Tibial nerve (tissue), 4 donors: ENCODE measurements at places on chromosomes 7 and 10.

DNA sequence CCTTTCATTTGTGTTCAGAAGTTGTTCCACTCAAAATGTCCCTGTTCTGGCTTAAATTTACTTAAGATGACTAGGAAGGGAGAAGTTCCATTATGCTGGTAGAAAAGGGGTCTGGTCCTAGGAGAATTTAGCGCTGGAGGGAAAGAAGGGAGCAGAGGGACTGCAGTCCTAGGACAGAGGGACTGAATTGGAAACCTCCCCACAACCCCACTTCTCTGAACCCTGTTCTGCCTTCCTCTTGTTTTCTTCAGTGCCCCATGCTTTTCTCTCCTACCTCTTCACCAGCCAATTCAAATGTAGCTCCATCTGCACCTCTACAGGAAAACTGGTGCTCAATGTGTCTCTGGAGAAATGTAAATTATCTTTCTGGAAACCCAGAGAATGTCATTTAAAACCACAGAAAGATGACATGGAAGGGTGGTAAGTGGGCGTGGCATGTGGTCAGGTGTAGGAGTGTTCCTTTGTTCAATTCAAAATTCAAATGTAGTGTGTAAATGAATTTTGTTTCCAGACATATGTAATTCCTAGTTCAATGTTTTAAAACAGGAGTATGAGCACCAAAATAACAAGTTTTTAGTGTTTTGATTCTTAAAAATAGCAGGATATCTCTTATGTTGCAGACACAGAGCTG lies 24.0 kb upstream of the RHOBTB1 start:
- DNase-seq = no peak

- DNase-seq = no peak
These were observed 104.3 kb downstream of the KIAA1217 start for GRCh38 chr10:24313283-24313682.

DNA sequence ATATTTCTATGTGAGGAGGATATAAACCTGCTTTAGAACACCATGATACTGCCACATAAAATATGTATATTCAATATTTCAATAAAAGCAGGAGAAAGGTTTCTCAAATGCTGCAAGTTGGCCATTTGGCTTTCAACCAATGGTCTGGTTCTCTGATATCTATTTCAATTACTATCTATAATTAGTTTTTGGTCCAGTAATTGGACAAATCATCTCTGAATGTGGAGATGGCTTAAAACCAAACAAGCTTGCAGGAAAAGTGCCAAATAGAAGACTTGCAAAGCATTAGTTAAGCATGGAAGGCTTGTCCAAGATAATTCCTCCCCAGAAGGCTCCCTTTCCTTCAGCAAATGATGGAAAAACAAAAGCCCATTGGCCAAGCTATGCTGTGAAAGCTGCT lies 140.1 kb downstream of the CPEB3 start:
- DNase-seq = no peak

GRCh38 chr10:14481752-14482151 lies 151.0 kb upstream of the FRMD4A start:
- no peak for DNase-seq

- peak; percentile 47 for DNase-seq
These were observed 370.2 kb downstream of the PHF14 start for GRCh38 chr7:11343818-11344413.

- no peak for DNase-seq
These were observed 207.2 kb downstream of the PARD3 start for GRCh38 chr10:34607894-34608293.

DNA sequence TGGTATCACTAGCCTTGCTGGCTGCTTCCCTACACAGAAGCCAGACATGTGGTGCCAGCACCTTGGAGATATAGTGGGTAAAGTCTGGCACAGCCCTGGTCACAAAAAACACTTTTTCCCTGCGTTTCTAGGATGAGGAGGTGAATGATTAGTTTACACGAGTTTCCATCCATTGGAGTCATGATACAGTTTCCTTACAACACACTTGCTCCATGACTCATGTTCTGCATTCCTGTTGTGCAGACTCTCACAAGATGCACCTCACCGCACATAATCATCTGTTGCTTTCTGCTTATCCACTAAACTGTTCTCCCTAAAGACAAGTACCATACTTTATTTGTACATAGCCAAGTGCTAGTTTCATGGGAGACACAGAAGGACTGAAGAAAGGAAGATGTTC lies 747.1 kb upstream of the GALNT17 start:
- DNase-seq = no peak

GRCh38 chr7:42627101-42627500 lies 284.8 kb downstream of the C7orf25 start:
- DNase-seq = no peak

GRCh38 chr7:18276380-18276779 lies 219.2 kb upstream of the HDAC9 start:
- no peak for DNase-seq
